Stimulated activated CD8-positive, alpha-beta memory T cell treated with anti-CD3 and anti-CD28 coated beads, Interleukin-2, amount 100 ng/mL, for 1 hour (primary cell): ENCODE measurements at places on chromosomes 4 and X.

- DNase-seq, result no peak
Observed at GRCh38 chrX:17456526-17456925, 81.5 kb downstream of the NHS start.

GRCh38 chr4:116599859-116600258 is 485.5 kb downstream of the TRAM1L1 start:
- DNase-seq, result no peak

DNA sequence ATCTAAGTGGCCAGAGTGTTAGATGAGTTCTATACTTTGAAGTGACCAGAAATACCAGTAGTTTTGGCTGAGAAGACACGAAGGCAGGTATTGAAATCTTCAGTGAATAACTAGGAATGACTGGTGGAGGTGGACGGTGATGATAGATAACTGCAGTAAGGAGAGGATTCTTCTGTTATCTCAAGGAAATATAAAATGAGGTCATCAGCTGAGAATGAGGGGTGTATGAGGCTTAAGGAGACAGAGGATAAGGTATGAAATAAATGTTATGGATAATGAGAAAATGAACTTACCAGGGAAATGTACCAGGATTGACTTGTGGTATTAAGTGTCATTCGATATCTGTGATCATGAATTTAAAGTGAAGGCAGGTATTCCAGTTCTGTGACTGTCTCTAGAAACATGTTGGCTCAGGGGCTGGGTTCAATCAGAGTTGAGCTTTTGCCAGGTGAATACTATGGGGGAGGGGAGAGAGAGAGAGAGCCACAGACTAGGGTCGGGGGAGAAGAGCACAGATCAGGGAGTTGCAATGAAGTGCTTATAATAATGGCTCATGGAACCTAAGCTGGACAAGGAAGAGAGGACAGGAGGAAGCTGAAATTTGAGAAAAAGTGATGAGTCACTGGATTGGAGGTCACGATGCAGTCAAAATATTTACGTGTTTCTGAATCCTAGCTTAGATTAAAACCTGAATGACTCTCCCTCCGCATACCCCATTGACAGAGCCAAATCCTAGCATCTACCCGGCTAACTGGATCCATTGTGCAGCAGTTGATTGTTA is 37.5 kb upstream of the BRS3 start:
- no peak for DNase-seq

DNA sequence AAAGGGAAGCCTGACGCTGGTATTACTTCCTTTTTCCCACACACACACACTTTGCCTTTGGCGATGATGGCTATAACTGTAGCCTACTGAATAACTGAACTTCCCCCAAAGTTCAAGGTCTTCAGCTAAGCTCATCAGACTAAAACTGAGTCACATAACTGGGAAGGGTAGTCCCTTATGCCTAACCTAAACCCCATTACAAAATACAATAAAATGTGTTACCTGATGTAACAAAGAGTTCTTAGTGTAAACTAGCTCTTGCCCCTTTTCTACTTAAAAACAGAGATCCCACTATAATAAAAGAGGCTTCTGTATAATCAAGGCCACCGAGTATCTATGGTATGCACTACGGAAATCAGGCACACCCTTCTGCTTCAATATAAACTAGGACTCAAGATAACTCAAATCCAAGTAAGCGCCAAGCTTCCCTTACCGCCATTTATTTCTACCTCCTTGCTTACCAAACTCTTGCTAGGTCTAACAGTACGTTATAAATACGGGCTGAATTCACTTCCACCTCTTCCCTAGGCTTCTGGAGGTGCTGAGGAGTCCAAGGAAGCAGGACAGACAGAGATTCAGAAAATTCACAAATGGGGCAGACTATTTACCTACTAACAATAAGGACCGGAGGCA is 2.4 kb downstream of the OTUD4 start:
- DNase-seq, result no peak

- DNase-seq, result no peak
Observed at GRCh38 chr4:182858711-182859110, 58.5 kb downstream of the DCTD start.

GRCh38 chr4:126834854-126835253 is 797.9 kb upstream of the INTU start:
- DNase-seq, result no peak

DNA sequence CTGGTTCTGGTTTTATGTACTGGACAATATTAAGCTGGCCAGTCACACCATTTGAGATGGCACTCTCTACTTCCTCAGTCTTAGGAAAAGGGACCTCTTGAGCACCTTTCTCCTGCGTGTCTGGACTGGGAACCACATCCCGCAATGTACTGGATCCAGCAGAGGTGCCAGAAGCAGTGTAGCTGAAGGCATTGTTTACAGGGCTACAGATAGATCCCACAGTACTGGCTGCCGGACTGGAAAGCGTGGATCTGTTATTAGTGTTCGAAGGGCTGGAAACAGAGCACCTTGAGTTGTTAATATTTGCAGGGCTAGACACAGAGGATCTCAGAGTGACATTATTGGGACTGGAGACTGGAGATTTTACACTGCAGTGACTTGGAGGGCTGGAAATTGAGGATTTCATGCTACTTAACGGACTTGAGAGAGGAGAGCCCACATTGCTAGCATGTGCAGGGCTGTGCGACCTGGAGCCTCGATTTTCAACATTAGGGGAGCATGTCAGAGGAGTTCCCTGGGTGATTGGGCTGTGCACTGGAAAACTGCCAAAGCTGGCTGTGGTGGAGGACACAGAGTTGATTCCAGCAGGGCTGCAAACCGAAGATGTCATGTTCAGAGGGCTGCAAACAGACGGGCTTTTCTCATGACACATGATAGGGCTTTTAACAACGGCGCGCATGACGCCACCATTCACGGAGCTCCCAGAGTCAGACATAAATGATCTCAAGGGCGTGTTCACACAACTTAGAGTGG is 6.4 kb downstream of the NR3C2 start:
- no peak for DNase-seq

DNA sequence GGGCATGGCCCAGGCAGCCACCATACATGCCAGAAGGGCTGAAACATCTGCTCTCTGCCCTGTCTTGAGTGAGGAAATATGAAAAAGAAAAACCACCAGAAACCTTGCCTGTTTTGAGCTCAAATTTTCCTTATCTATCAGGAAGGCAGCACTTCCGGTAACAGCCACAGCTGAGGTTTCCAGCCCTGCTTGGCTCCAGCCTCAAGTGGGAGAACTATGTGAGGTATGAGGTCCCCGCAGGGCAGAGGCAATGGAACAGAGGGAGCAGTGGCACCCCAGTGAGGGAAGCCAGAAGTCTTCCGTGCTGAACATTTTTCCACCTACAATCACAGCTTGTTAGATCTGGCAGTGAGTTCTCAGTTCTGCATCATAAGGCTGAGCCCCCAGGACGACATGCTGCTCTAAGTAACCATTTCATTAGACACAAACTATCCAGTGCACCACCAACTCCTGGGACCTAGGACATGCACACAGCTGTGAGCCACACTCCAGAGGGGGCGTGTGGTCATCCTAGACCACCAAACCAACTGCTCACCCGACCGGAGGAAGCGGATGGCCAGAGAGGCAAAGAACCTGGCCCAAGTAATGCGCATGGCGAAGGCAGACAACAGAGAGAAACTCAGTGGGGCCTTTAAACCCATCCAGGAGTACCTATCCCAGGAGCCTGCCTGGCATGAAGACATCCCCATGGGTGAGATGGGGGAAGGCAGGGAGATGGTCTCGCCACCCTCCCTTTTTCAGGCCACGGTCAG is 22.6 kb downstream of the WDR1 start:
- no peak for DNase-seq

DNA sequence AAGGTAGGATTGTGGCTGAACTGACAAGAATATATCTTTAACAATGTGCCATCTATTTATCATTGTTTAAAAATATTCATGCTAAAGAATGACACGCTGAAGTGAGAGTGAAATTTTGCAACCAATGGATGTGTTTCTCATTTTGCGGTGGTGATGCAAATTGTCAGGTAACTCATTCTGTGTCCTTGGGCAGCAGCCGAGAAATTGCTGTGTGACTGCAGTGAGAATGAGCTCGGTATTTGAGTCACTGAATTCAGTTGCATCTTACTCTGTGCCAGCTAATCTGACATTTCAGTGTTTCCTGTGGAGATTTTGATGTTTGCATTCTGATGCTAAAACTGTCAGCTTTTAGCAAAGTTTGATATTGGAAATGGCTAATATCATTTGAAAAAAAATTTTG is 28.1 kb downstream of the MCUB start:
- DNase-seq, result no peak
